Stimulated activated CD8-positive, alpha-beta memory T cell treated with anti-CD3 and anti-CD28 coated beads, Interleukin-4, amount 100 ng/mL, for 1 hour (primary cell): ENCODE measurements at places on chromosomes 1 and 21.

DNA sequence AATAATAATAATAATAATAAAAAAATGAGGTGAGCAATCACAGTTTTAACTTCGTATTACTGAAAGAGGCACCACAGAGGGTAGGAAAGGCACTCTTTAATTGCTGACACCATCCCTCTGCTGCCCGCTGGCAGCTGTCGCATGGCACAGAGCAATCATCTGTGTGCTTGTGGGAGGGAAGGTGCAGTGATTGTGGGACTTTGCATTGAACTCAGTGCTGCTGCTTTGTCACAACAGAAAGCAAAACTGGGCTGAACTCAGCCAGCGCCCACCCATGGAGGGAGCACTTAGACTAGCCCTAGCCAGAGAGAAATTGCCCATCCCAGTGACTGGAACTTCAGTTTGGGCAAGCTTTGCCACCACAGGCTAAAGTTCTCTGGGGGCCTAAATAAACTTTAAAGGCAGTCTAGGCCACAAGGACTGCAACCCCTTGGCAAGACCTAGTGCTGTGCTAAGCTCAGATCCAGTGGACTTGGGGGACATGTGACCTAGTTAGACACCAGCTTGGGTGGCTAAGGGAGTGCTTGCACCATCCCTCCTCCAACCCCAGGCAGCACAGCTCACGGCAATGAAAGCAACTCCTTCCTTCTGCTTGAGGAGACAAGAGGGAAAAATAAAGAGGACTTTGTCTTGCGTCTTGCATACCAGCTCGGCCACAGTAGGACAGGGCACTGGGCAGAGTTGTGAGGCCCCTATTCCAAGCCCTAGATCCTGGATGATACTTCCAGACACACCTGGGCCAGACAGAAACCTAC is 59.3 kb downstream of the WDR4 start:
- no peak for DNase-seq

GRCh38 chr1:171654201-171654941 is 1.9 kb upstream of the MYOC start:
- no peak for DNase-seq

DNA sequence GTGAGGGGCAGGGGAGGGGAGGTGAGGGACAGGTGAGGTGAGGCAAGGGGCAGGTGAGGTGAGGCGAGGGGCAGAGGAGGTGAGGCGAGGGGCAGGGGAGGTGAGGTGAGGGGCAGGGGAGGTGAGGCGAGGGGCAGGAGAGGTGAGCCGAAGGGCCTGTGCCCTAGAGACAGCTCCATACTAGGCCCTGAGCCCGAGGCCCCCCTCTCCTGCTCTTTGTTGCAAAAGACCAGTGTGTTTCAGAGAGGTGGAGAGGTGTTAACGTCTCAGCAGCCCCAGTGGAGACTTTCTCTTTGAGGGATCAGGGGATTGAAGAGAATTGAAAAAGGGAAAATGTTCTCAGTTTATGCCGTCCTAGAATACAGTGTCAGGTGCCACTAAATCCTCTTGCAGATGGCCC is 44.2 kb downstream of the EPHB2 start:
- no peak for DNase-seq

GRCh38 chr1:13832536-13832935 is 132.5 kb downstream of the PRDM2 start:
- DNase-seq: no peak

DNA sequence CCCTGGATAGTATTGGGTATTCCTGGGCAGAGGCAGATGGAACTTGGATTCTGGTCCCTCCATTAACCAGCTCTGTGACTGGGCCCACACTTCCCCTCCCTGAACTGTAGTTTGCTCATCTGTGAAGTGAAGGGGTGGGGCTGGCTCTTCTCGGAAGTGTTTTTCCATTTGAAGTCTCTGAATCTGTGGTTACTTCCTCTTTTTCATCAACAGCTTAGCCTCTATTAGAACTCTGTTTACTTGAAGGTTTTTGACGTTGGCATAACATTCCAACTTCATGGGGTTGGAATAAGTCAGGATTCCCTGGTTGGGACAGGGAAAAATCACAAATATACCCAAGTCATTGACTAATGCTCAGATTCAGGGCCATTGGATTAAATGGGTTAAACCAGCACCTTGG is 3.6 kb downstream of the KIAA0040 start:
- DNase-seq: peak; percentile 25

GRCh38 chr1:223175032-223175431 is 32.0 kb upstream of the TLR5 start:
- no peak for DNase-seq

- no peak for DNase-seq
These were observed 6.5 kb upstream of the HAPLN2 start for GRCh38 chr1:156612666-156613065.

GRCh38 chr1:58727364-58727763 is 27.5 kb upstream of the MYSM1 start:
- DNase-seq: no peak

GRCh38 chr1:6037338-6037762 is 8.3 kb upstream of the KCNAB2 start:
- DNase-seq: no peak

DNA sequence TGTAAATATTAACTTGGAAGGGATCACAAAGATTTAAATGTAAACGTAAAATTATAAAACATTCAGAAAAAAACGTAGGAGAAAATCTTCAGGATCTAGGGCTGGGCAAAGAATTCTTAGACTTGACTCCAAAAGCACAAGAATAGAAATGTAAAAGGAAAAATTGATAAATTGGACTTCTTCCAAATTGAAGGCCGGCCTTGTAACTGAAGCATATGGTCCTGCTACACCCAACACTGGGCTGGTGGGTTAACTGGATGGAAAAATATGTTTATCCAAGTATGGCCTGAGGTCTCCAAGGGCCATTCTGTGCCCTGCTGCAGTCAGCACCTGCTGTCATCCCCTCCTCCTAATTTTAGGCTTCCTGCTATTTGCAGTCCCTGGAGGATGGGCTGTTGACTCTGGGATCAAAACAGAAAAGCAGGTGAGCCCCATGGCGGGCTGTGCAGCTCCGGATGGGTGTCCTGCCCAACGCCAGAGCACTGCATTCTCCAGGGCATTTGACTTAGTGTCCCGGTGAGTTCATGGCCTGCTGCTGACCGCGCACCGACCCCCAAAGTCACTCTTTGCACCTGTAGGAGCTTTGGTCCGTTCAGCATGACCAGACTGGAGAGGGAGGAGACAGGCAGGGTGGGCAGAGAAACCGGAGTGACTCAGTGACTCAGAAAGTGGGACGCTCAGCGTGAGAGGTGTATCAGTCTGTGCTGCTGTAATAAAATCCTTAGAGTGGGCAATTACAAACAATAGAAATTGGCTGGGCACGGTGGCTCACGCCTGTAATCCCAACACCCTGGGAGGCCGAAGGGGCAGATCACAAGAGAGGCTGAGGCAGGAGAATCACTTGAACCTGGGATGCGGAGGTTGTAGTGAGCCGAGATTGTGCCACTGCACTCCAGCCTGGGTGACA is 6.1 kb upstream of the AIRE start:
- DNase-seq: no peak

GRCh38 chr1:51044834-51045233 is 57.2 kb upstream of the C1orf185 start:
- DNase-seq: no peak

- DNase-seq: no peak
These were observed 30.7 kb downstream of the NOL9 start for GRCh38 chr1:6523566-6523965.

DNA sequence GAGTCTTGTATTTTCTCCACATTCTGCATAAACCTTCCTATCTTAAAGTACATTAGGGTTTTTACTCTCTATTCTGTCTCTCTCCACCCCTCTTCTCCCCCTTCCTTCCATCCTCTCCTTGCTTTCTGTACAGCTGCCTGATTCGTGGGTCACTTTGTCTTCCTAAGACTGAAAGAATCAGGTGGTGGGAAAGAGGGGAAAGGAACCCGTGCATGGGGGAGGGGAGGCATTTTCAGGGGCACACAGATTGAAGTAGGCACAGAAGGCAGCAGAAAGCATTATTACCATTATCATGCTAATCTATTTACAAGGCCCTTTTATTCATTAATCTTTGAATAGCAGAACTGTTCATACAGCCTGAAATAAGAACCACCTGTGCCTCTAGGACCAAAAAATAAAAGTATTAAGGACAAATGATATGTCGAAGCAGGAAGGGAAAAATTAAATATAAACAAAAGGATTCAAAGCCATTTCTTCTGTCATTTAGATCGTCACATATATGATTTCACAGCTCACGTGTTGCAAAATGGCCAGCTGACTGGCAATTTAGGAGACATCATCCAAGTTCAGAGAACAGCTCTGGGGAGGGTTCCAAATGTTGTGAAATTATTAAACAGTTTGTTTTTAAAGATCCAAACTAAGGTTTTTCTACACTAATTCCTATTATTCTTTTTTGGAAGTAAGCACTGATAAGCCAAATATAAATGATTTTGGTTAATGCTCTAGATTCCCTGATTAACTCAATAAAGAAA is 154.6 kb downstream of the PBX1 start:
- DNase-seq: no peak

DNA sequence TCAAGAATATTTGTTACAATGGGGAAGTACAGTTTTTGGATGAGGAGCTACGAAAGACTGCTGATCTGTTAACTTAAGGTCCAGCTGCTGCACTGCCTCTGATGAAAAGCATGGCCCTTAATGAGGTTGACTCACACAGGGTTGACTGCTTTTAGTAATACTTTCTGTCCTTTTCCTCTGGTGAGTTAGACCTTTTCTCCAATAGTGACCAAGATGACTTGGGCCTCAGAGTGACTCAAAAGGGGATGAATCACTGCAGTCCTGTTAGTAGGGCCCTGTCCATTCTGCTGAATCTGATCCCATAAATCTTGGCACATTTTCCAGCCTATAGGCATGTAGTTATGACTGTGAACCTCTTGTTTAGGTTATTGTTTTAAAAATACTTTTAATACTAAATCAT is 2.7 kb downstream of the DISP1 start:
- DNase-seq: no peak

- DNase-seq: no peak
These were observed 3.3 kb upstream of the S100A3 start for GRCh38 chr1:153552335-153552734.

GRCh38 chr1:171664976-171665375 is 12.5 kb upstream of the MYOC start:
- no peak for DNase-seq

DNA sequence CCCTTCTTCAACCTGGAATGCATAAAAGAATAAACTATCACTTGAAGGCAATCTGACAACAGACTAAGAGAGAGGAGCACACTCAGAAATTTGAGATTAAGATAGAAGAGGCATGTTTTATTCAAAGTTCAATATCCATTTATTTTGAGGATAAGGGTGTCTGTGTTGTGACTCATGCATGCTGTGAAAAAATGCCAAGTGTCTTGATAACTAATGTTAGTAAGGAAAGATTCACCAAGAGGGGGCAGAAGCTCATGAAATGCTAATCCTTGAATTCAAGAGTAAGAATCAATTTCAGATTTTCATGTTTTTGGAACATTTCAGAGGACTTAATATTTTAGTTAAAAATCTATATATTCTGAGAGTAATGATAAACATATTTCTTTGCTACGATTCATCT is 94.0 kb downstream of the IFI44 start:
- no peak for DNase-seq

DNA sequence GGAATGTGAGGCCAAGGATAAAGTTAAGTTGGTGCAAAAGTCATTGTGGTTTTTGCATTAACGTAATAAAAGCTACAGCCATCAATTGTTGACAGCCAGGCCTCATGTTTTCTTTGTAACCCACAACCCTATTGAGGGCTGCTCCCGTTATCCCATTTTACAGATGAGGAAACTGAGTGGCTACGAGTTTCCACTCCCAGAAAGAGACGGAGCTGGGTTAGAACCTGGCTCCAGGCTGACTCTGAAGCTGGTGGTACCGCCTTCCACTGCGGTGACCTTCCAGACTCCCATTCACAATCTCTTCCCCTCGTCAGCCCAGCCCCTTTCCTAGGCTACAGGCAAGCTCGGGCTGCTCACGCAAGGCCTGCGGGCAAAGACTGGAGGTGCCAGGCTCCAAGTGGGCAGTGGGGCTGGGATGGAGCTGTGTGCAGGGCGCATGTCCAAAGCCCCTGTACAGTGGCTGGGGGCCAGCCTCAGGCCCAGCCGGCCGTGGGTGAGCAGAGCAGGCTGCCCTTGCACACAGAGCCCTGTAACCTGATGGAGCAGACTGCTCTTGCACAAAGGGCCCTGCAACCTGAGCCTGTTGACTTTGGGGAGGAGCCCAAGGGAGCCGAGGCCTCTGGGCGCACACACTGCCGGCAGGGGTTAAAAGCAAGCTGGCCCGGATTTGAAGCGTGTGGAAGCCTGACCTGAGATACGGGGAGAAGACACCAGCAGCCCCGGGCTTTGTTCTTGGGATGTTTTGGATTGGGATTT is 97.4 kb upstream of the TMPRSS2 start:
- no peak for DNase-seq
